ENCODE measurements at places on chromosomes 7 and 10.

DNA sequence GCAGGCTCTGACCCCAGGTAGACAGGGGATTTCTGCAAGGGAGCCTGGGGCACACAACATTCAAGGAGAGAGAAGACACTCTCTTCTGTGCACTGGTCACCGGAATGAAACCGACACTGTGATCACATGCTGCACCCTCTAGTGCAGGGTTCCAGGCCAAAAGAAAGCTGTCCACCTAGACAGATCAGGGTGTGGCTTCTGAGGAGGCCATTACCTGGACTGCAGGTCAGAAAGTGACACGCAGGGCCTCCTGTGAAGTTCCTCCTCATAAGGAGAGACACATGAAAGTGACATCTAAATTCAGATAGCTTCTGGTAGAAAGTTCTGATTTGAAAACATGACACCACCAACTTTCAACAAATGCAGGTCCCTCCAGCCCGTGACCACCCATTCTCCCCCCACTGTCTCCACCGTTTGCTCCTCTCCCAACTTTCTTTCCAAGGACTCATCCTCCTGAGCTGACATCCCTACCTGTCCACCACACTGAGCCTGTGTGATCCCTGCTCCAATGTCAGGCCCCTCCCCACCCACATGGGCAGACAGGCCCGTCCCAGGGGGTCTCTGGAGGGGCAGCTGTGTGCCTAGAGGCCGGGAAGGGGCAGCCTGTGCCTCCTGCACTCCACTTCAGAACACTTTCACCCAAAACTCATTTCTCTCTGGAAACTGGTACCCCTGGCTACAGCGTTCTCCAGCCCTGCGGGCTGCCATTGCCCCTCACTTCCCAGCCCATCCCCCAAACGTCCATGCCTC is 198.0 kb downstream of the TNS3 start:
- DNase-seq = no peak

- no peak for DNase-seq
Measured at GRCh38 chr10:57142925-57143576, 782.0 kb upstream of the ZWINT start.

DNA sequence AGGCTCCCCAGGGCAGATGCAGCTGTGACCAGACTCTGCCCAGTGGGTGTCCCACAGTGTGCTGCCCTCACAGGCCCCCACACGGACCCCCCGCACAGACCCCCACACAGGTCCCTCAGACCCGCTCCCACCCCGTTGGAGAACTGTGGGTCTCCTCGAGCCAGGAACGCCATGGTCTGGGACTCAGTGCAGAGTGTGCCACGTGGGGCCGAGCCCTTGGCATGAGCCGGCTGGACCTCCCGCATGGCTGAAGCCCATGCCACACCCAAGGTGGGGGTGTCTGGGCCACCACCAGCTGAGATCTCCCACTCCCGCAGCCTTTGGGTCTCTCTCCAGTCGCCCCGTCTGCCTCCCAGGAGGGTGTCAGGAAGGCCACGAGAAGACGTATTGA is 34.3 kb downstream of the JAKMIP3 start:
- DNase-seq = no peak

- DNase-seq = peak; percentile 25
Measured at GRCh38 chr7:122790591-122790990, 87.9 kb upstream of the RNF148 start.

DNA sequence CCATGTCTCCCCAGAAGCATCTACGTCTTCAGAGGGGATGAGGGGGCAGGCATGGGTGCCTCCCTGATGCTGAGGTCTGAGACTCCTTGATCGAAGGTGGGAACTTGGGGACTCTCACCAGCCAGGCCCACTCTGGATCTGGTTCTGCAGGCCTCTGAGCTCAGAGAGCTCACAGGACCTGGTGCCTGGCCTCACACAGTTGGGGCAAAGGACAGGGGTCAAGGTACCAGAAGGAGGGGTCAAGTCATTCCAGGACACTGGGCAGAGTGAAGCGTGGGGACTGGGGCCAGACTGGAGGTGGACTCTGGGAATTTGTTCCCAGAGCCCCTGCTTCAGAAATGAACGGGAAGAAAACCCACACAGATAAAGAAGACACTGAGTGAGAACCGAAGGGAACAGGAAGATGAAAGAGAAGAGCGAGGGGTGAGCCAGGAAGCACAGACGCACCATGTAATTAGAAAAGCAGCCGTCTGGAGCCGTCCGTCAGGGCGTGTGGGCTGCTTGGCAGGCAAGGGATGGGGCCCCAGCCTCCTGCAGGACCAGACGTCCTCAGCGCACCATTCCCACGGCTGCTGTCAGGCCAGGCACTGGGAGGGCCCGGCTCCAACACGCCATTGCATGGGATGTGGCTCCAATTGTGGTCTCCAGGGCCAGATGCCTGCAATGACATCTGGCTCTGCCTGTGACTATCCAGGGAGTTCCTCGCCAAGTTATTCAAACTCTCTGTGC is 47.7 kb downstream of the ZCCHC24 start:
- no peak for DNase-seq

- no peak for DNase-seq
Measured at GRCh38 chr10:83127942-83128575, 1011.2 kb upstream of the GHITM start.

- DNase-seq = no peak
Measured at GRCh38 chr7:116762971-116763370, 91.0 kb downstream of the MET start.

DNA sequence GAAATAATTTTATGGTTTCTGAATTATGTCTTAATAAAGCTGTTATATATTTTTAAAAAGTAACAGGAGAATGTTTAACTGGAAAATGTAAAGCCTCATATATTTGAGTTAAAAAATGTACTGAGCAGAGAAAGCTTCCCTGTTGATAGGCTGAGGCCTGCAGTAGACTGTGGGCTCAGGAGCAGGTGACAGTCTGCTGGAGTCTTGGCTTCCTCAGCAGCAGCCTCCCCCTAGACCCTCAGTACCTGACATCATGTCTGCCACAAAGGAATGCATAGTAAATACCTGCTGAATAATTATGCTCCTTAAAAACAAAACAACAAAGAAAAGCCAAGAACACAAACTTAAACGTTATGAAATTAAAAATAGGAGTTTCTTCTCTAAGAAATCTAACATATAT is 73.9 kb upstream of the NOBOX start:
- DNase-seq = no peak

DNA sequence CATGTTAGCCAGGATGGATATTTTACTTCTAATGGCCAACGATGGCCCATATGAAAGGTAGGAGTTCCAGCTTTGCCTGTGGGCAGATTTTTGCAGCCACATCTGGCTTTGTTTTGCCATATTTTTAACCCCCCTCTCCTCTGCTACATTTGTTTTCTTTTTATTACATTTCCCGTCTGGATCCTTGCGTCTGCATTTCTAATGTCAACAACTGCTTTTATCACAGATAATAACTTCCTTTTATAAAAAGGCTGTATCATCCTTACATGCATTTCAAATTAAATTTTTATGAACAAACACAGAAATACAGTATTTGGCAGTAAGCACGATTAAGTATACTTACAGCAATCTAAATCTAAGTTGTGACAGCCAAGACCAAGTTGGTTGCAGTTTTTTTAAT is 156.0 kb downstream of the BAMBI start:
- DNase-seq = no peak
